ENCODE measurements at places on chromosomes 12 and 14.
A peak's percentile ranks its signal among the peaks of the same experiment; 100 is the strongest.

- no peak for DNase-seq
These were observed 140.3 kb downstream of the SLC6A15 start for GRCh38 chr12:84772281-84772680.

DNA sequence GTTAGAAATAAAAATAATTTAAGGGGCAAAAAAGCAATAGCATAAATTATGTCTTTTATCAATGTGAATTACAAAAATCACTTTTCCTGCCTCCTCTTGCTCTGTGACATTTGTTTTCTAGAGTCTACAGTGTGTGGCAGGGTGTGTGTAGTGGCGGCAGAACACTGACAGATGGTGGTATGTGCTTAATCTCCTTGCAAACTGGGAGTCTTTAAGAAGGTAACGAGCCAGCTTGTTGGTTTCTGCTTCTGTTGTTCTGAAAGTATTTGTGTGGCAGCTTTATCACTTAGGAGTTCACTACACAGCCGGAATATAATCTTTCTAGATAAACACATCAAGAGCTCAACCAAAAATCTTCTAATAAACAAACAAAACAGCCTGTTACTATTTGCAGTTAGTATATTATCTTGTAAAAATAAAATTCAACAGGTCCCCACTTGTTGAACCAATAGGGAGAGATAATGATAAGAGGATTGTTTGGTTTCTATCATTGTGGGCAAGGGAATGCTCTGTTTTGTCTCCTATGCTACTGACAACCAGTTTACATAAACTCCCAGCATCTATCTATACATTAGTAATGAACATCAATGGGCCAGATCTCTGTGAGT, 13.0 kb downstream of the CDKL1 start:
- no peak for DNase-seq

DNA sequence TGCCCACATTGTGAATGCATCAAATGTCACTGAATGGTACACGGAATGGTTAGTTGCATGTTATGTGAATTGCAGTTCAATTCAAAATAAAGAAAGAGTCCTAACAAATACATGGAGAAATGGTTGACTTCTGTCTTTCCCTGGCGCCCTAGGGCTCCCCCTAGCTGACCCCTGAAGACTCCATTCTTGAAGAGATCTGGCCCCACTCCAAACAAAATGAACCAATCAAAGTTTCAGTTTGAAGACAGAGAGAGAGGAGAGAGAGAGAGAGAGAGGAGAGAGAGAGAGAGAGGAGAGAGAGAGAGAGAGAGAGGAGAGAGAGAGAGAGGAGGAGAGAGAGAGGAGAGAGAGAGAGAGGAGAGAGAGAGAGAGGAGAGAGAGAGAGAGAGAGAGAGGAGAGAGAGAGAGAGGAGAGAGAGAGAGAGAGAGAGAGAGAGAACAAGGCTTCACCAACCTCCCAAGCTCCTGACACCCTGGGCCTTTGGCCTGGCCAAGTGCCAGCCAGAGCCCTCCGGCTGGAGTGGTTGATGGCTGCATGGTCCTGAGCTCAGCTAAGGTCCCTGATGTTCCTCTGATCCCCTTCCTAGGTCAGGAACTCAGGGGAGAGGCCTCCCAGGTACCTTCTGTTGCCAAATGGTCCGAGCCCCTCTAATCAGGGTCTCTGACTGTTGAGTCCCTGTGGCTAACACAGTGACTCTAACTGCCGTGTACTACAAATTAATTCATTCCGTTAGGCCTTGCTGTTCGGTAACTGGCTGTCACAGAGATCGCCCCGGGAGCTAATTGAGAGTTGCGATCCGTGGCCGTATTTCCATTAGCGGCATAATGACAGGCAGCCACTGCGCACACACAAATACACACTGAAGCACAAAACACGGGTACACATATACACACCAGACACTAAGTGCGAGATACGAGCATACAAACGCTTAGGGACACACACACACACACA, 188.8 kb downstream of the ESRRB start:
- DNase-seq: no peak

GRCh38 chr14:24075485-24076301, 4.3 kb downstream of the CPNE6 start:
- DNase-seq: no peak

DNA sequence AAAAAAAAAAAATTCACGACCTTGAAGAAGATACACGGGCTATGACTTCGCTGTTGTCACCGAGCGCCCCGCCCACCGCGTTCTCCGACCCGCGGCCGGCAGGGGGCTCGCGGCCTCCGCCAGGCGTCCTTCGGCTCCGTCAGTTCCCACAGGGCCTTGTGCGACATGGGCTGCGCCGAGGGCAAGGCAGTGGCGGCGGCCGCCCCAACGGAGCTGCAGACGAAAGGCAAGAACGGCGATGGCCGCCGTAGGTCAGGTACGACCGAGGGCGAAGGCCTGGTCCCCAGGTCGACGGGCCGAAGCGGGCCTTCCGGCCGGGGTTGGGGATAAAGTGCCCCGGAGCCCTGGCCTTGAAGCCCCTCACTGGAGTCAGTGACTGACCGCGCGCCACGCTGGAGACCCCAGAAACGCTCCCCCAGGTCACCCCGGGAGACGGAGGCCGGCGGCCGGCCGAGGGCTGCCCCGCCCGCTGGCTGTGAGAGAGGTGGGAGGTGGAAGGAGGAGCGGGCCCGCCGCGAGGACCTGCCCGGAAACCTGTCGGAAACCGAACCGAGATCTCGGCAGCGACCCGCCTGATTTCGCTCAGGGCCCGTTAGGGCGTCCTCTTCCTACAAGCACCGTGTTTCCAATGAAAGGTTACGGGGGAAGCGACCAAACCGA, at the start of gene TXNRD1:
Gene TXNRD1, plus strand, starts transcription at position 142 of the 660 bp plus-strand sequence. Its CDS starts 24 bp downstream, at position 166.
- DNase-seq: peak; percentile 76

DNA sequence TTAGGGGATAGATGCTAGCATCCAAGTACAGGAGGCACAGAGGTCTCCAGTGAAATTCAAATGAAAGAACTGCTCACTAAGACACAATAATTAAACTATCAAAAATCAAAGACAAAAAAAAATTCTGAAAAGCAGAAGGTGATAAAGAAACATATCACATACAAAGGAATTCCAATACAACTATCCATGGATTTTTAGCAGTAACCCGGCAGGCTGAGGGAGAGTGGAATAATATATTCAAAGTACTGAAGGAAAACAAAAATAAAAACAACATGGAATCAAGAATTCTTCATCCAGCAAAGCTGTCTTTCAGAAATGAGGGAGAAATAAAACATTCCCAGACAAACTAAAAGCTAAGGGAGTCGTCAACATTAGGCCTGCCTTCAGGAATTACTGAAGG, 31.9 kb downstream of the A2M start:
- no peak for DNase-seq

- no peak for DNase-seq
These were observed 8.5 kb upstream of the RAD51AP1 start for GRCh38 chr12:4530160-4530559.

GRCh38 chr12:82688596-82688995, 1.9 kb downstream of the TMTC2 start:
- DNase-seq: no peak

GRCh38 chr14:91573894-91574837, 64.1 kb upstream of the PPP4R3A start:
- DNase-seq: peak; percentile 63

DNA sequence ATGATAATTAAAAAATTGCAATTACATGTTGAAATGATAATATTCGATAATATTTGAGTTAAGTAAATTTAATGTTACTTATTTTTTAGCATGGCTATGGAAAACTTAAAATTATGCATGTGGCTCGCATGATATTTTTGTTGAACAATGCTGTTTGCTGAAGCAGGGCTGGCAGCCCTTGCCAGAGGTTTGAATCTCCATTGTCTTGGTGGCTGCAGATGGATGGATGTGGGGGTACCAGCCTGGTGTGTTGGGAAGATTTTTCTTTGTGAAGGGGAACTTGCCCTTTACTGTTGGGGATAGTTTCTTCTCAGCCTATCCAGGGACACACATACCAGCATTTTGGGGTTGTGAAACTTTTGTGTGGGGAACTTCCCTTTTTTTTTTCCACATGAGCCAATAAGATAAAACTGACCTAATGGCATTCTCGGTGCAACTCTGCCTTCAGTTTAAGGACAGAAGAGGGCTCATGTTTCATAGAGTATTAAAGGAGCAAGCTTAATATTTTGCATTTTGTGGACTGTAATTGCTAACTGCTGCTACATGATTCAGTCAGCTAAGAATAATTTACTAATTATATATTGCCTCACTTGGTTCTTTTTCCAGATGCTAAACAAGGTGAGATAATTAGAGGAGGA, 8.8 kb downstream of the RASSF3 start:
- no peak for DNase-seq

DNA sequence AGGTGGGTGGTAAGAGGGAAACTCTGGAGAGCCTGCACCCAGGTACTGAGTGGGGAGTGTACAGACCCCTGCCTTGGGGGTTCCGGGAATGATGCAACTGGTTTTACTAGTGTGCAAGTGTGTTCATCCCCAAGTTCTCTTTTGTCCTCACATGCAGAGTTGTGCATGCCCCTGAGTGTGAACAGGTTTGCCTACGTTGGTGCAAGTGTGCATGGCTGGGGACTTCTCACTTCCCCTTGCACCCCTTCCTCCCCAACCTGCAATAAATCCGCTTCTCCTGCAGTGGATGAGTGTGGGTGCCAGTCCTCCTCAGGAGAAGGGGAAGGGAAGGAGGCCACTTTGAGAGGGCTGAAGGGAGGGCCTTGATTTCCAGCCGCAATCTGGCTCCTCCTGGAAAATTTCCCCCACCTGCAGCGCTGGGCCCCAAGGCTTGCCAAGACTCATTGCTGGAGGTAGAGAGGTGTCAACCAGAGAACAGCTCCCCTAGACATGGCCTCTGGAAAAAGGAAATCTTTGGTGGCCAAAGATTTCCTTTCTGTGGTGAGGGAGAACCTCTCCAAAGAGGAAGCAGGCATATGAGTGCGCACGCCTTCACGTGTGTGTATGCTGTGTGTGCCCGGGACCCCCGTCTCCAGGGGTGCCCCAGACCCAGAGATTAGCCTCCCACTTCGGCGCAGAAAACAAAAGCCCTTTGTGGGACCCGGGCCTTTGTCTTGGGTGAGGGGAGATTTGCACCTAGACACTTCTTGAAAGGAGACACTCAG, 5.5 kb downstream of the AQP2 start:
- DNase-seq: no peak

DNA sequence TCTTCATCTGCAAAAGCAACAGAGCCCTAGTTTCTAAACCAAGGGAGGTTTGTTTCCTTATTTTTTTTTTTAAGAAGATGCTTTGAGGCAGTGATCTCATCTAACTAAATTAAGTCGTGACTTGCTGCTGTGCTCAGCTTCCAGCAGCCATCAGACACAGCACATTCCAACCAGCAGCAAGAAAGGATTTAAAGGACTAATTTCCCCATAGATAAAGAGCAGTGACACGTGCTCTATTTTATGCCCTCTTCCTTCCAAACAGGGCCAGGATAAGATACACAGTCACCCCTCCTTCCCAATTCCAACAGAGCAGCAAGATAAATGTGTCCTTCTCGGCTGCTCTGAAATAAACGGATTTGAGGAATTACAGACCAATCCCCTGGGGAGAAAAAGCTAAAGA, 81.7 kb downstream of the PRKAB1 start:
- DNase-seq: no peak

GRCh38 chr12:20494851-20495250, 126.5 kb downstream of the PDE3A start:
- no peak for DNase-seq

- DNase-seq: no peak
These were observed 137.7 kb downstream of the PLXNC1 start for GRCh38 chr12:94285943-94286582.

DNA sequence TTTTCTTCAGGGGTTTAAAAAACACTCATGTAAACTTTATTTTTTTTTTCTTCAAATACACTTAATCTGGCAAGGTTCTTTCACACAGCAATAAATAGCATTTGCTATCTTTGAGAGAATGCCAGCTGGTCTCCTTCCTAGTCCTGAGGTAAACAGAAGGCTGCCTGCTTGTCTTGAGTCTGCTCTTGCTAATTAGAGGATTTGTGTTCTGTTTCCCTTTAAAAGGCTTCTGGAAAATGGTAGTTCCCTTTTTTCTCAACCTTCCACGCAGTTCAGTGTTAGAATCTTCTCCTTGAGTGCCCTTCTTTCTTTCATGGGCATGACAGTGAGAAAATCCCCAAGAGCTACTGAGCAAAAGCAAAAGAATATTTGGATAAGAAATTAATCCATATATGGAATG, 92.3 kb upstream of the DCN start:
- no peak for DNase-seq

DNA sequence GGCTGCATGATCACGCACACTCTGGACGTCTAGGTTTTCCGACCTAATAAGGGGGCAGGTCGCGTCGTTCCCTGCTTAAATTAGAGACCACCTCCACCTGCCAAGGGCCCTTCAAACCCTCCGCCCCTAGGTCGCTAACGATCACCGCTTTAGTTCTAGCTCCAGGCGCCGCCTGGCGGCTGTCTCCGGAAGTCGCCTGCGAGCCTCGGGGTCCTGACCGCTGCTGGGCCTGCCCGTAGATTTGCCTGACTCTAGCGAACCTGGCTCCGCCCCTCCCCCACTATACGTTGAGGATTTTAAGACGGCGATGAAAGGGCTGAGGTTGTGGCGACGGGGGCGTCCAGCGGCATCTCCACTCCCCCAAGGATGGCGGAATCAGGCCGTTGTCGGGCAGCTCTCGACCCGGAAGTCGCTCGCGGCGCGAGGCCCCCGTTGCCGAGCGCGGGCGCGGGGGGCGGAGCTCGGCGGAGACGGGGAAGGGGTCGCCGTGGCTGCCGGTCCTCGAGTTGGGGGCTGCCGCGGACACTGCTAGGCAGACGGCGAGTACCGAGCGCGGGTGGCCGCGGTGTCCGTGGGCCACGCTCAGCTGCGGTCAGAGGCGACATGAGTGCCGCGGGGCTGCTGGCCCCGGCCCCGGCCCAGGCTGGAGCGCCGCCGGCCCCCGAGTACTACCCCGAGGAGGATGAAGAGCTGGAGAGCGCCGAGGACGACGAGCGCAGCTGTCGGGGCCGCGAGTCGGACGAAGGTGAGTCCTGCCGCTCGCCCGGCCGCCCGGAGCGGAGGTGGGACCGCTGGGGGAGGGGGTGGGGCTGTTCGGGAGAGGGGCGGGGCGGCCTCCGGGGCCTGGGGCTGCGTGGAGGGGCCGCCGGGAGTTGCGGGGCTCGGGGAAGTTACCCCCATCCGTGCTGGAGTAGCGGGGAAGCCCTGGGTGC, at the start of gene SUDS3:
Gene SUDS3, plus strand, starts transcription at position 467 of the 932 bp plus-strand sequence. Its CDS starts 137 bp downstream, at position 604.
- peak; percentile 92 for DNase-seq

DNA sequence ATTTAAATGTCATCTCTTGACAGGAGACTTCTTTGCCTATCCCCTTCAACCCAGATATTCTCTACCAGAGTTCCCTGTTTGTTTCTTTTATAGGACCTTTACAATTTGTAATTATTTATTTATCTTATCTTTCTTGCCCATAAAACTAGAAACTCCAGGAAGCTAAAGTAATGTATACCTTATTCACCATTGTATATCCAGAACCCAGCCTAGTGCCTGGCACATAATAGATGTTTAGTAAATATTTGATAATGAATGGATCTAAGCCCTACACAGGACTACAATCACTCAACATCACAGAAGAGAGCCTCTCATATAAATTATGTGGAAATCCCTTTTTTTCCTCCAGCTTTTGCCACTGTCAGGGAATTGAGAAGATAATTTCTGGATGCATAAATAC, 125.6 kb upstream of the CNOT2 start:
- DNase-seq: no peak

GRCh38 chr12:11732715-11733114, 83.2 kb downstream of the ETV6 start:
- no peak for DNase-seq
